ENCODE measurements at places on chromosomes 5 and 9.

GRCh38 chr9:121261107-121261460 lies 6.9 kb upstream of the GSN start:
- DNase-seq: no peak

- DNase-seq: no peak
Measured at GRCh38 chr5:162496100-162496808, 428.7 kb downstream of the GABRG2 start.

DNA sequence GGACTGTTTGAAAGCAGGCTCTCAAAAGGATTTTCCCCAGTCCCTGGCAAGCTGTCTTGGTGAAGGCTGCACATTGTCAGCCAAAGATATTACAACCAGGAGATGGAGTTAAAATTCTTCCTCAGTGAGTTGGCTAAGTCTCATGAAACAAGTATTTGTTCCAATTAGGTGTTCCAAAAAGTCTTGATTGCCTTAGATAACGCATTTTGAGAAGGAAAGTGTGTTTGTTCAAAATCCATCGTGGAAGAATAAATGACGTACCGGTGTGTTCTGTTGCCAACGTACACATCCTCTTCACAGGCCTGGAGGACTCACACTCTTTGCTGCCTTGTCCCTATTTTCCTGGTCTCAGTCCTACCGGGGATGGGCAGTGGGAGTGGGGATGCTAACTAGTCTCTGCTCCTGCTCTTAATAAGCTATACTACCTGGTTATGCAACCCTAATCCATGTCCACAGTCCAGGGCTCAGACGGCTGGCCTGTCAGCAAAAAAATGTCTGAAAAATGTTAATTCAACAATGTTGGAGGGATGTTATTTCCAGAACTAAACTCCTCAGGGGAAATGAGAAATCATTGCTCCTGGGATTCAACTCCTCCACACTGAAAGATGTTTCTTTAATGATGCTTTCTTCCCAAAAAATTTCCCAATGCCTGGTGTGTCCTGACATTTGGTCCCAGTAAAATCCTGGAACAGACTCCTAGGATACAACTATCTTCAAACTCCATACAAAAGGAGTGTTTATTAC lies 175.3 kb upstream of the KLF9 start:
- no peak for DNase-seq

- DNase-seq: no peak
Measured at GRCh38 chr9:74035786-74036185, 461.3 kb upstream of the RORB start.

DNA sequence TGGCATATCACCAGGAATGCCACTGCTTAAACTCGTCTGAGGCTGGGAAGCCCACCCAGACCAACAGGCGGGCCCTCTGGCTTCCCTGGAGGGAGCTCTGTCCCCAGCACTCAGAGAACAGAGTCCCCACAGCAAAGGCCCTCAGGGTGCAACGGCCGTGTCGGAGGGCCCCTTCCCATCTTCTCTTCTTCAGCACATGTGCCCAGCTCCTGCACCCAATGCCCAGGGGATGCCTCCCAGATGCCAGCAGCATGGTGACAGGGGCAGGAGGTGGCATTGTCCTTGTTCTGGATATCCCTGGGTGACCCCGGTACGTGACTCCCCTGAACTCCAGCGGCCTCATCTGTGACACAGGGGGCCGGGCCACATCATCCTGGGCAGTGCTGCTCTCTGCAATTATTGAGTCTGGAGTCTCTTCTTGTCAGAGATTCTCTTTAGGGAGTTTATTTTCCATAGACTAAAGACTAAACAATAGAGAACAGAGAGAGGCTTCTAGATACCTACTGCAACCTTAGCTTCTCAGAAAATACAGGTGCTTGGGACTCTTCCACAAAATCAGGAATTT lies 13.6 kb upstream of the OLFM1 start:
- DNase-seq: no peak

GRCh38 chr5:3828761-3829160 lies 233.1 kb downstream of the IRX1 start:
- no peak for DNase-seq

Measured in NCI-H187 treated with DMSO at 0.1 percent for 48 hours (cell line).